Fibroblast of skin of right biceps (primary cell): ENCODE measurements at places on chromosomes 7 and 10.

DNA sequence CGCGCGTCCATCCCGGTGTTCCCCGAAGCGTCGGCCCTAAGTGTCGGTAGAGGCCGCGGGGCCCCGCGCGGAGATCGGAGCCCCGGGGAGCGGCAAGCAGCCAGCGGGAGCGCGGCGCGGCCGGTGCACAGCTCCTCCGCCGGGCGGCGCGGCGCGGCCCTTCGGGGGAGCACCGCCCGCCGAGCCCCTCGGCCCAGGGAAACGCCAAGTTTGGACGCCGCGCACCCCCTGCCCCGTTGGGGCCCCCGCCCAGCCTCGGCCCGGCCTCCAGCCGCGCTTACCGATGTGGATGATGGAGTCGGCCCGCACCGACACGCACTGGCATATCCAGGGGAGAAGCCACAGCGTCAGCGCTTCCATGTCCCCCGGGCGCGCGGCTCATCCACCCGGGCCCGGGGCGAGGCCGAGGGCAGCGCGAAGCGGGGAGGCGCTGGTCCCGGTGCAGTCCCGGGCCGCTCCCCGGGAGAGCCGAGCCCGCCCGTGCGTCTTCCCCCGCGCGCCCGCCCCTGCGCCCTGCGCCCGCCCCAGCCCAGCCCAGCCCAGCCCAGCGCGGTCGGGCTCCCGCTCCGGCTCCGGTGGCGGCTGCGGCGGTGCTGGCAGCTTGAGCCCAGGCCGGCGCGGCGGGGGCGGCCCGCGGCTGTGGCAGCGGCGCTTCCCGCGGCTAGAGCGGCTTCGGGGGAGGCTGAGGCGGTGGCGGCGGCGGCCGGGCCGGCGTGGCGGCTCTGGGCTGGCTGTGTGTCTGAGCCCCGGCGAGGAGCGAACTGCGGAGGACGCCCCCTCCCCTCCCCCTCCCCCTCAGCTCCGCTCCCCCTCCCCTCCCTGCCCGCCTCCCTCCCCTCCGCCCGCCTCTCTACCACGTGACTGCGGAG lies at the start of gene GRID1:
GRID1 (minus strand) TSS at position 763 of the 869 bp plus-strand sequence.
- DNase-seq = no peak

DNA sequence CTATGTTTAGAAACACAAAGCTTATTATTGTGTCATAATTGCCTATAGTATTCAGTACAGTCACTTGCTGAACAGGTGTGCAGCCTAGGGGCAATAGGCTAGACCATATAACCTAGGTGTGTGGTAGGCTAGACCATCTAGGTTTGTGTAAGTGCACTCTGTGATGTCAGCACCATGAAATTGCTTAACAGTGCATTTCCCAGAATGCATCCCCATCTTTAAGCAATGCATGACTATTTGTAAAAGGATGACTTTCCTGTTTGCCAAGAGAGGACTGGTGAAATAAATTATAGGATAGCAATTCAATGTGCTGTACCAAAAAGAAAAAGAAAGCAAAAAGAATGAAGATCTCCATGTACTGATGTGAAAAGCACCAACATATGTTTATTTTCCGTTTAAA lies 288.7 kb upstream of the AUTS2 start:
- DNase-seq = peak; percentile 28

DNA sequence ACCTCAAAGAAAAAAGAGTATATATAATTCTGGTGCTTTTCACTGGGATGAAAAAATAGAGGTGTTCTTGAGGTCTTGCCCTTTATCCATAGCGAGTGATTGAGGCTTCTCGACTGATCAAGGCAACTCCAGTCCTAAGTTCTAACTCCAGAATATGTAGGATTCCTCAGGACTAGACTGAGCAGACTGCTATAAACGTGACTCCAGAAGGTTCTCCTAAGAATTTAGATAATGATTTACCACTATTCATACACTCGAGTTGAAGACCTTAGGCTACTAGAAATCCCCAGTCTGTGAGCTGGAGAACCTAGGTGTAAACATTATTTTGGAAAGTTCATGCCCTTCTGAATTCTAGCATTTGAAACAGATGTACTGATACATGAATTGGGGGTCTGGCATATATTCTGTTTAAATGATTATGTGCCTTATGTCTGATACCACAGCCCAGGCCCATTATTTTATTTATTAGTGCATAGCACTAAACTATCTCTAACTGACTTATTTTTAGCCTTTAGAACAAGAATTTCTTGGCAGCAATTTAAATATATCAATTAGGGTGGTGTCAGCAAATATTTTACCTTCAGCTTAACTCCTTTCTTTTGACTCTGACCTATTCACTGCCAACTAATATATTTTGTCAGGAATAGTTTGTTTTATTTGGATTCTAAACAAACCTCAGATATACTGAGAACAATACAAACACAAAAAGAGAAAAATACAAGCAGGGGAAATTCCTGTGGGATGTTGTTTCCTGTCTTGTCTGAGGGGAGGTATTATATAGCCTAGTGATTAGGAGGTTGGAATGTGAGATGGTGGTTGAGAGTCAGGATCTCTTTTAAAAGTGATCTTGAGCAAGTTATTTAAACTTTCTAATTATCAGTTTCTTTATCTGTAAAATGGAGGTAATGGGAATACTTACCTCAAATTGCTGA lies 75.8 kb downstream of the PODXL start:
- peak; percentile 69 for DNase-seq

DNA sequence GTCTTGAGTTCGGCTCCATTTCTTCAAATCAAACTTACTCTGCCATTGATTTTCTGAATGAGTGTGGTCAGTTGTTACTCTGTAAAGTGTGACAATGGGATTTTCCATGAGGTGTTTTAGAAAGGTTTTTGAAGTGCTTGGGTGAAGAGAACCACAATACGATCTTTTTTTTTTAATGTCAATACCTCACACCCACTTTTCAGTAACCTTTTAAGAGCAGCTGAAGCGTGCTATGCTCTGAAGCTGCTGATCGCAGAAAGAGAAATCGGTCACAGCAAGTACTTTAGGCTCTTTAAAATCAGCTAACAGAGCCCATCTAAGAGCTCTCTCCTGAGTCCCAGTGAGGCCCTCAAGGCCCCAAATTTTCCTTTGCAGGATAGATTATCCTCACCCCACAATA lies 34.4 kb upstream of the YAE1 start:
- DNase-seq = no peak

GRCh38 chr7:76310102-76310957 lies 7.9 kb downstream of the HSPB1 start:
- no peak for DNase-seq

GRCh38 chr7:128420773-128421172 lies 11.0 kb upstream of the IMPDH1 start:
- DNase-seq = no peak

GRCh38 chr10:50558371-50558770 lies 65.4 kb downstream of the SGMS1 start:
- DNase-seq = no peak

GRCh38 chr7:27062946-27063345 lies 32.9 kb downstream of the HOXA1 start:
- no peak for DNase-seq

GRCh38 chr7:17722798-17723197 lies 217.5 kb downstream of the SNX13 start:
- no peak for DNase-seq

- DNase-seq = no peak
Observed at GRCh38 chr10:5498791-5499492, 428 bp downstream of the CALML5 start.

DNA sequence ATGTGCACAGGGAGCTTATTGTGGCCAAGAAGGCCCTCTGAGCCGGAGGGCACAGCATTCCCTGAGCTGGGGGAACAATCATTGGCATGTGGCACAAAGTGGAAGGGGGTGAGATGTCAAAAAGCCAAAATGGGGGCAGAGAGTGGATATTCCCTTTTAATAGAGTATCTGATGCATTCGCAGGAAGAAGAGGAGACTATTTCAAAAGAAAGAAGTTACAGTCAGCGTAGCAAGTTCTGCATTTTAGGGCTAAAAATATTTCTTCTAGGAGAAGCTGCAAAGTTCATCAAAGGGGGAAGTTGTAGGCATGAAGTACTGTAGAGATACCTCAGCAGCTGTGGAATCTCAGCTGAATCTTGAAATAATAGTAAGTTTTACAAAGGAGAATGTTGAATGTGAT lies 136.0 kb upstream of the WDR11 start:
- no peak for DNase-seq

DNA sequence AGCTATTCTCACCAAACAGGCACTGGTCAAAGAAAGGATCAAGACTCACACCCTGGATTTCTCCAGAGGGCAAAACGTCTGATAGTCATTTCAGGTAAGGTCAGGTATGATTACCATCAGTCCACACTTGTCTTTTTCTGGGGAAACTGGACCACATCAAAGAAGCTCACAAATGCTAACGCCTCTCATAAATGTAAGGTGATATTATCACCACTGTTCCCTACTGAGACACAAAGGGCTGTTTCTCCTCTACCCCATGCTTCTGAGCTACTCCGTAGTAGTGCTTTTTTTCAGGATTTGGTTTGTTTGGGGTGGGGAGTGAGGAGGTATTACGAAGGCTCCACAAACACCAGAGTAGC lies 51.6 kb downstream of the CREB3L2 start:
- DNase-seq = no peak

- DNase-seq = peak; percentile 69
Observed at GRCh38 chr7:111083413-111083812, 7.5 kb upstream of the LRRN3 start.

DNA sequence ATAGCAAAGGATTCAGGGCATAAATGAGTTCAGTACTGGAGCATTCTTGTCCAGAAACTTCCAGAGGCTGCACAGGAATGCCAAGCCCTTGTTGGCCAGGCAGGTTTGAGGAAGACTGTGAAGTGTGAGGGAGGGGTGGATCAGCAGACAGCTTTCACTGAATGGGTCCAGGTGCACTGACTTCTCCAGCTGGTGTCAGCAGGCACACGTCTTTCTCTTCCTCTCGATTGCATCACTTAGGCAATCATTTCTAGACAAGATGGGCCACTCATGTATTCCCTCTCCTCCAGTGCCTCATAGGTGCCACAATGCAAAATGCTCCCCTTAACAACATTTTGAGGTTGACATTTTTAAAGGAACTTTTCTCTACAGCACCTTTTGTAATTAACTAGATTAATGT lies 15.6 kb upstream of the PLEKHS1 start:
- no peak for DNase-seq

- DNase-seq = no peak
Observed at GRCh38 chr10:48450741-48451466, 144.4 kb downstream of the MAPK8 start.
